ENCODE measurements at places on chromosomes 2 and 18.

DNA sequence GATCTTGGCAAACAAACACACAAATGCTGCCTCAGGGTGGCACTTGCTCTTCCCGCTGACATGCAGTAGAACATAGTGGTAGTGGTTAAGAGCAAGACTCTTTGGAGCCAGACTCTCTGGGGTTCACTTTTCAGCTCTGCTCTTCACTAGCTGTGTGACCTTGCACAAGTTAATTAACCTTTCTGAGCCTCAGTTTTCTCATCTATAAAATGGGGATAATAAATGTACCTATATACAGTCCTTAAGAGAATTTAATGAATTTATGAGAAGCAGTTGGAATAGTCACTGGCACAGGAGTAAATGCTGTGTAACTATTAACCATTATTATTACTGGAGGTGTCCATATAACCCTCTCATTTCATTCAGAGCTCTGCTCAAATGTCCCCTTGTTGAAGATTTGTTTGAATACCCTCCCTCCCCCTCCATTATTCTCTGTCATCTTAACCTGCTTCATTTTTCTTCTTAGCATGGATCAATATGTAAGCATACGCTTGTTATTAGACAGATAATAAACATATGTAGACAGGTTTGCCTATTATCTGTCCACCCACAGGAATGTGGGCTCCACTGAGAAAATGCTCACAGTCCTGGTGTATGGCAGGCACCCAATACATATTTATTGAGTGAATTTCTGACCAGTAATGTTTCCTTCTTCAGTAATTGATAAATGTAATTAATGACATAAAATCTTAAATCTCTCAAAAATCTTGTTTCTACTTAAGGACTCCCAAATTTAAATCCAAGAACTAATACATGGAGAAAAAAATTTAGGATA, 64.5 kb downstream of the TSPYL6 start:
- DNase-seq, result no peak

- DNase-seq, result no peak
Observed at GRCh38 chr2:163213661-163214081, 375.1 kb upstream of the KCNH7 start.

GRCh38 chr2:28343184-28343942, 49.3 kb upstream of the FOSL2 start:
- no peak for DNase-seq

GRCh38 chr2:232551250-232551638, 755 bp downstream of the EIF4E2 start:
- DNase-seq, result no peak

DNA sequence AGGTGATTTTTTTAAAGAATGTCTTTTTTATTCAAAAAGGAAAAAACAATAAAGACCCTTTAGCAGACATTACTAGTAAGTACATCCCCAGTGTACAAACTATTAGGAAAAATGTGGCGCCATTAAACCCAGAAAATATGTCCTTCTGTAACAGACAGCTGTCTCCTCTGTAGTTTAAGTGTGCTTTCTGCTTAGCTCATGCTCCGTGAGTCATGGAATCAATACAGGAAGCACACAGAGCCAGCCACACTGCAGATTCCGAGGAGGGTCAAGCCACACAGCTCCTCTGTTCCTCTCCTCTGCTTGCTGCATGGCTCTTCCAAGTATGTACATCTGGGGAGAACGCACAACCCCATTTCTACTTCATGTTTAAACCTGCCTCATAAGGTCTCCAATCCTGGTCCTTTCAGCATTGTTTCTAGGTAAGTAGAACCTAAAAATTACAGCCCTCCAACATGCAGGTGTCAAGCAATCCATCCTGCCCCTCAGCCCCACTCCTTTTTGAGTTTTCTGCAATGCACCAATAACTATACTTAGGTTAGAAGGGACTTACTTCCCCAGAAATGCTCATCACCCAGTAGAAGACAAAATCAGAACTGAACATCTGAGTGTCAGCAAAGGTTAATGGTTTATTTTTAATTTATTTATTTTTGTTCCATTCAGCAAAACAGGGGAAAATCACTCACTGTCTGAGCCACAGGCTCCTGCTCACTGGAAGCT, 37.5 kb downstream of the ACVR1 start:
- DNase-seq, result peak; percentile 71

DNA sequence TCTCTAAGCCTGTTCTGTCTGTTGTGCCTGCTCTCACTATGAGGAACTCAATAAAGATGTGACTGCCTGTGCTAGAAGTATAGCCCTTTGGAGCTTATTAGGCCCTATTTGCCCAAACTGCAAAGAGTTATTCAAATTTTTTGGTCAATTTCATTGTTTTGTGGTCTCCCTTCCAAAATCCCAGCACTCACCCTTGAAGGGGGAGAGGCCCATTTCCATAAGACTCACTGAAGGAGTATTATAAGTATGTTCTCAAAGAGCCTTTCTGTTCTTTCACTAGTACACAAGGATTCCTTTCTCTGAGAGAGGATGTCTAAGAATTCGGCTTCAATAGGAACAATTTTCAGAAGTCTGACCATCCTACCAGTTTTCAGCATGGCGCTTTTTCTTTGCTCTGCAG, 641.9 kb upstream of the REG3G start:
- no peak for DNase-seq

DNA sequence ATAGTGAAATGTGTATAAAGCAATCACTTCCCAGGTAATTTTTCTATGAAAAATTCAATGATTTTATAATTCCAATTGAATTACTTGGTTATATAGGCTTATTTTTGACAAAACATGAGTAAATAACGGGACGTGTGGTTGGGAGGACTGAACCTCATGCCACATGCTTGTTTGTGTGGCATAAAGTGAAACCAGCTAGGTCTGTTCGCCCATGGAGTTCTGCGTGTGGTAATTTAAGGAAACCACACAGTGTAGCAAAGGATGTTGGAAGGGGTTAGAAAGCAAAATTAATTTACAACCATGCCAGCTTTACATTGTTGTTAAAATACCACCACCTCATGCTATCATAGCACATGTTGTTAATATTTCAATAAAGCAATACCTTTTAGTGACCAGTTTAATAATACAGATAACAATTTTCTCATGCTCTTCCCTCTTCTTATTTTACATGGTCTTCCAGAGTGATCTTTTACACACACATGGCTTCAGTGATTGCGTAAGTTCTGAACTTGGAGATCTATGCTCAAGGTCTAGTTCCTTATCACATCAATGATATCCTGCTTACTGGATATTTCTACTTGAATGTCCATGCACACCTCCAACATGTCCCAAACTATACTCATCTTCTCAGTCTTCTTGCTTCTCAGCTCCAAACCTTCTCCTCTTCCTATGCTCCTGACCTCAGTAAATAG, 156.4 kb upstream of the ITGA4 start:
- no peak for DNase-seq

DNA sequence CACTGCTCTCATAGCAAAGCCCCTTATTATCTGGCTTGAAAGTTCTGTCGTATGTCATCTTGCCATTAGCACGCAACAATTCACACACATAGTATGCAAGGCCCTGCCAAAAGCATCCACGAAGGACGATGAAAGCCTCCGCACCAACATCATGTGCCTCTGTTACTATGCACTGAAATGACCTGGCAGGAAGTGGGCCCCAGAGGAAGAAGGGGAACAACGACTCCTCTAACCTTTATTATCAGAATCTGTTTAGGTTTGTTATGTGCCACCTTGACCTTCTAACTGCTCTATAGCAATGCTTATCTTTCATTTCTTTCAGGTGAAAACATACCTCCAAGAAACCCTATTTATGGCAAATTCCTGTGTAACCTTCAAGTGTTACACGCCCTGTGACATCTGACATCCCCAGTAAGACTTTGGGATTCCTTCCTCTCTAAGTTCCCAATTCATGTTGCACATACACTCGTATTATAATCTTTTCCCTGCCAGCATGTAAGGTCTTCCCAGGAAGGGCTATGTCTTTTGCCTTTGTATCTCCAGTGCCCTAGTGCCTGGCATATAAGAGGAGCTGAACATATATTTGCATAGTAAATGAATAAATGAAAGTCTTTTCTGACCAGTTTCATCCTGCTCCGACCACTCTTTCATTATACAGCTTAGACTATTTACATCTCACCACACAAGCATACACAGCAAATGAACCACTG, 7.0 kb upstream of the NDUFV2 start:
- DNase-seq, result no peak

DNA sequence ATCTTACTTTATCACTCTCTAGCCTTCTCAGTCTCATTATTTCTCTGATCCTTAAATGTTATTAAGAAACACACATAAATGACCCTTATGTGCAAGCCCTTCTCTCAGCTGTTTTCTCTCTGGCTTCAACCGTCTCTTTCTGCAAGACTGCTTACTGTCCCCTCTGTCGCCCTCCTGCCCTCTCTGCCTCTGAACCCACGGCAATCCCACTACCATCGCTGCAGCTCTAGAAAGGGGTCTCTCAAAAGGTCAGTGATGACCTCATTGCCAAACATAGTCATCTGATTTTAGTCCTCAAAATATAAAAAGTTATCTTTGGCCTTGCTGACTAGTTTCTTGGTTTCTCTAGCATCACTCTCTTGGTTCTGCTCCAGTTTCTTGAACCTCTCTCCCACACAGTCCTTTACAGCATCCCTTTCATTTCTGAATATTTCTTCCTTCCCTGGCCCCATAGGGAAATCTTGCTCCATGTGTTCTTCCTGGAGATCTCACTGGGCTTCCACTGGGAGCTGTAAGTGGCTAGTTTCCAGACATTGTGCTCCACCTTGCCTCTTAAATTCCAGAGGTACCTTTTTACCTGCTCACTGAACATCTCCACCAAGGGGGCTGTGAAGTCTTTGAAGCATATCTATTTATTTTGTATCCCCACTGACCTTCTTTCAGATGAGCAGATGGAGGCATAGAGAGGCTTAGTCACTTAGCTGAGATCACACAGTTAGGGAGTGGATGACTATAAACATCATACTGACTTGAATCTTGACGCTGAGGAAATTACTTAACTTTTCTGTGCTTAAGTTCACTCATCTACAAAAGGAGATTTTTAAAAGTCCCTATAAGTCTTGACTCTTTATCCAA, 96.2 kb downstream of the PDE1A start:
- DNase-seq, result no peak

- peak; percentile 61 for DNase-seq
Observed at GRCh38 chr2:47272031-47272864, 117.1 kb upstream of the STPG4 start.

DNA sequence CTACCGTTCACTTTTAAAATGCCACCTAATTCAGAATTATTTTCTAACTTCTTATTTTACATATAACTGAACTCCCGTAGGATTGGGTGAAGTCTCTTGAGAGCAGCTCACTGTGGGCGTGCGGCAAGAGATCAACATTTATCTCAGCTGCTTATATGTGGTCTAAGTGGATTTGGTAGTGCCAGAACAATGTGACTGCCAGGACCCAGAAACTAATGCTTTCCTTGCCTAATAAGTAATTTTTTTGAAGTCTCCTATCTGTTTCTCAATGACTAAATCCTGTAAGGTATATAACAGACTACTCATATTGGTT, 11.2 kb upstream of the NFE2L2 start:
- no peak for DNase-seq

DNA sequence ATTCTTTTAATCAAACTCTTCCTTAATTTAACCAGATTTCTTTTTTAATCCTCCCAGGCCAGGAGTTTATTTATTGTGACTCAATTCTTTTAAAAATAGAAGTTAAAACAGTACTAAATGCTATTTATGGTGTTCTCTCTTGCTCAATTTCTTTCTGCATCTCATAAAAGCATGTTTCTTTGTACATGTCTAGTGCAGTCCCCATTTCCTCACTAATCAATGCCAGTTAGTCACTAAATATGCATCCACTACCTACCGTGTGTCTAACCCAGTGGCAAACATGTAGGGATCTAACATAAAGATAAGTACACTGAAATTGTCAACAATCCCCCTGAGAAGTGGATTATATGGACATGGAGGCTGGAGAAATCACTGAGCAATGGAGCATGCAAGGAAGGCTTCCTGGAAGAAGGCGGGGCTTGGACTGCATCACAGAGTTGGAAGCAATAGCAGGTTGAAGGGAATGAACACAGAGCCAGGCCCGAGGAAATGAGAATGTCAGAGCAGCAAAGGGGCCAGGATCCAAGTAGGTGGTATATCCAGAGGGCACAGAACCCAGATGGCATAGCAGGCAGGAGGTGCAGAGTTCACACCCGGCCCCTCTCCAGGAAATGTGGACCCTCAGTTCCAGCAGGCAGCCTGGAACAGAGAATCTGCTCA, 105.3 kb upstream of the FOSL2 start:
- DNase-seq, result no peak

GRCh38 chr2:50831676-50832075, 200.3 kb downstream of the NRXN1 start:
- no peak for DNase-seq

DNA sequence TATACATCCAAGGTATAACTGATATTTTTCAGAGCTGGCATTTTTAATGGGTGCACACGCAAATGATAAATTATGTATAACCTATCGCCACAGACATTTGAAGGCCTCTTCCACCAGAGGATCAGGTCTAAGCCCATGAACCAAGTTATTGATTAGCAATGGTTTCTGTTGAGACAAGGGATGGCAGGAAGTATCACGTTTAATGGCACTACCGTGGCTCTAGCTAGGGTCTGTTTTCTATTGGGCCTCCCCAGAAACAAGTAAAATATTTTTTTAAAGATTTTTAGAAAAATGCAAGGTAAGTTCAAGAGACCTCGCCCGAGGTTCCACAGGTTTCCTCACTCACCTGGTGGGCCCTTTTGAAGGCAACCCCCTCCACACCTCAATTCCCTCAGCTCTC, 667 bp downstream of the GFPT1 start:
- no peak for DNase-seq

DNA sequence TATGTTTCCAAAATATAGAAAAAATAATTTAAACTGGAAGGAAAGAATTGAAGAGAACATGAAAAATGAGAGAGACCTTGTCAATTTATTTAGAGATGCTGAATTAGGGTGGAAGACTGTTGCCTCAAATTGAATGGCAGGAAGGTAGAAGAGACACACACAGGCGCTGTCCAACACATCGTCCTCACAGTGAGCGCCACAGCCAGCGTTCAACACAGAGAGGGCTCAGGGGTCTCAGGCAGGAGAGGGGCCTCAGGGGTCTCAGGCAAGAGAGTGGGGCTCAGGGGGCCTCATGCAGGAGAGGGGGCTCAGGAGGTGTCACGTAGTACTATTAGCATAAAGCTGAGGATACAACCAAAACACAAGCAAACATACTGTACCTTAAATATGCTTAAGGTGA, 65.7 kb downstream of the TMEM18 start:
- DNase-seq, result no peak

GRCh38 chr2:178865146-178865936, 58.1 kb upstream of the TTN start:
- peak; percentile 38 for DNase-seq

GRCh38 chr18:78868330-78869316, 111.0 kb upstream of the SALL3 start:
- no peak for DNase-seq

DNA sequence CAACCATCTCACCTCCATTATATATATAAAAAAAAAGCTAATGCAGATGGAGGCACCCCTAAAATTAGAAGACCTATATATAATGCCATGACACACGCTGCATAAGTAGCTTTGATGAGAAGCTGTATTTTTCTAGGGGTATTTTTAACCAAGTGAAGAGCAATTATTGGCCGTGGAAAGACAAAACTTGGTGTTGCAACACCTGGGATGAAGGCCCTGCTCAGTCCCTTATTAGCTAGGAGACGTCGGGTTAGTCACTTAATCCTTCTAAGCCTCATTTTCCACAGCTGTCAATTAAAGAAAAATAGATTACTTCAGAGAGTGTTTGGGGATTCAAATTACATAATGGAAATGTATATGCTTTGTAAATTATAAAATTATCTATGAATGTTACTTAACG, 63.0 kb downstream of the WDR75 start:
- DNase-seq, result no peak

Measured in NCI-H2081 (cell line).